Activated CD4-positive, alpha-beta T cell treated with anti-CD3 and anti-CD28 coated beads for 1 hour (primary cell): ENCODE measurements at places on chromosomes 2 and 18.

DNA sequence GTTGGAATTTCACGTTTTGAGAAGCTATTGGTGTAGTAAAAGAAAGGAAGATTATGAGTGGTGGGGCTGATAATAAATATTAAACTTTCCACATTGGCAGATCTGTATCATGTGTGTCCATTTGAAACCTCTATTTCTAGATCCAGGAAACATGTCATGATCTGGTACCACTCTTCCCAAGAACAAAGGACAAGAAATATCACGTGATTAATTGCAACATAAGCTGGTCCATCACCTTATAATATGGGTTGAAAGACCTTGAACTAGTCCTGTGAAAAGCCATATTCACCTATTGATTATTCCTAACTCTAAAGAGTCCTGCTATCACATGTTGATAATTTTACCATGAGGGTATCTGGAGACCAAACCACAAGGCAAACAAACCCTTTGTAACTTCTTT is 335.3 kb upstream of the SMIM21 start:
- DNase-seq: no peak

DNA sequence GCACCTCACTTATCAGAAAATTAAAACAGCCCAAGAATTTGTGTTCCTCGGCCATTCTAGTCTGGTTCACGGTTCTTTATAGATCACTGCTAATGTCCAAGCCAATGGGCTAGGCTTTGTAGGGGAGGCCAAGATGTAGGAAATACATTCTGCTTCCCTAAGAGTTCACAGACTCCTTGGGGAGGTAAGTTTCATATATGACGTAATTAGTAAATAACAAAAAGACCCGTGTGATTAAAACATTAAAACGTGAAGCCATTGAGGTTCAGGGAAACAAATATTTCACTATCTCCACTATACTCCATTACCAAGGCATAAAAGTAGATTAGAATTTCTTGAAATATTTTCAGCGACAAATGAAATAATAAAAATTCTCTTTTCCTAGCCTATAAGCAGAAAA is 272.5 kb upstream of the KLHL29 start:
- no peak for DNase-seq

DNA sequence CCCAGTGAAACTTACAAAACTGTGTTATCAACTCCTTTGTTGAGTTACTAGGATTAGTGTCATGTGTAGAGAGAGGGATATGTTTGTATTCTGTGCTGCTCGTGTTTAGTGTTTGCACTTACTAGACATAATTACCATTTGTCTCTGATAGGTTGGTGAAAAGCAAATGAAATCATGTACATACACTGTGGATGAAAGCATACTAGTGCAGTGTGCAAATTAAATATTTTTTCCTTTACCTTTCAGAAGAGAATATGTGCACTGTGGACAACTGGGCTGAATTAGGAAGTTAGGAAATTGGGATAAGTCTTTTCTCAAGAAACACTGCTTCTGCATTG is 1.2 kb downstream of the KIAA1328 start:
- no peak for DNase-seq

DNA sequence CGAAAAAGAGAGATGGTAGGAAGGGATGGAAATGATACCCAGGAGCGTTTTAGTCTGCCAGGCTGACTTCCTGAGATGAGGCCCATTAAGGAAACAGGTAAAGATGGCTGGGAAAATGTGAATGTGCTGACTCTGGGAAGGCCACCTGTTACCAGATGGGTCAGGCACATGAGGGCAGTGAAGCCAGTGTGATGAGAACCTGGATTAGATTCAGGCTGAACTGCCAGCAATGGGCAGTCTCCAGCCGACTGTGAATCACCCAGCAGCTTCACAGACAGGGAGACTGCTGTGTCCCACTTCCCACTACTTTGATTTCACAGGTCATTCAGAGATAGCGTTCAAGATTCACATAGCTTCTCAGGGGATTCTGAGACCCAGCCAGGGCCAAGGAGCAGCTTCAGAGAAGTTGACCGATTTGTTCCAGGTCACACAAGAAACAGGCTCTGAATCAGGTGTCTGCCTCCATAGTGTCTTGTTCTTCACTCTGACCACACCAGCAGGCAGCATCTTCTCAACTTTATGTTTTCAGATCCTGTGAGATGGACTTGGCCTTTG is 26.4 kb downstream of the CAPN13 start:
- no peak for DNase-seq

- DNase-seq: no peak
Measured at GRCh38 chr2:169160926-169161481, 91.6 kb downstream of the DHRS9 start.

- DNase-seq: no peak
Measured at GRCh38 chr2:189411860-189412259, 29.4 kb upstream of the WDR75 start.

GRCh38 chr18:61825386-61825785 is 67.4 kb downstream of the RNF152 start:
- no peak for DNase-seq

DNA sequence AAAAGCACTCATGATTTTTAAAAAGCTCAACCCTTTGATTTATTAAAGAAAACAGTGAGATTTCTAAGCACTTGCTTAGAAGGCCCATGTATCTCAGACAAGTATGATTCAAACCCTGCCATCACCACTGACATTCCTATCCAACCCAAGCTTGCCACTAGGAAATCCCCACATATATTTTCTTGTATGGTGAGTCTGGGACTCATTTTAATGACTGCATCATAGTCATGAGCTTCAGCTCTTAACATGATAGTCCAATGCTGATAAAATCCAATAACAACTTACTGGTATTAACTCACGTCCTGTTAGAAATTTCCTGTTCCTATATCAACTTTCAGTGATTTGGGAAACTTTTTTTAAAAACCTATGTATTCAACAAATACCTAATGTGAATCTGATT is 39.4 kb upstream of the NCKAP5 start:
- DNase-seq: no peak

DNA sequence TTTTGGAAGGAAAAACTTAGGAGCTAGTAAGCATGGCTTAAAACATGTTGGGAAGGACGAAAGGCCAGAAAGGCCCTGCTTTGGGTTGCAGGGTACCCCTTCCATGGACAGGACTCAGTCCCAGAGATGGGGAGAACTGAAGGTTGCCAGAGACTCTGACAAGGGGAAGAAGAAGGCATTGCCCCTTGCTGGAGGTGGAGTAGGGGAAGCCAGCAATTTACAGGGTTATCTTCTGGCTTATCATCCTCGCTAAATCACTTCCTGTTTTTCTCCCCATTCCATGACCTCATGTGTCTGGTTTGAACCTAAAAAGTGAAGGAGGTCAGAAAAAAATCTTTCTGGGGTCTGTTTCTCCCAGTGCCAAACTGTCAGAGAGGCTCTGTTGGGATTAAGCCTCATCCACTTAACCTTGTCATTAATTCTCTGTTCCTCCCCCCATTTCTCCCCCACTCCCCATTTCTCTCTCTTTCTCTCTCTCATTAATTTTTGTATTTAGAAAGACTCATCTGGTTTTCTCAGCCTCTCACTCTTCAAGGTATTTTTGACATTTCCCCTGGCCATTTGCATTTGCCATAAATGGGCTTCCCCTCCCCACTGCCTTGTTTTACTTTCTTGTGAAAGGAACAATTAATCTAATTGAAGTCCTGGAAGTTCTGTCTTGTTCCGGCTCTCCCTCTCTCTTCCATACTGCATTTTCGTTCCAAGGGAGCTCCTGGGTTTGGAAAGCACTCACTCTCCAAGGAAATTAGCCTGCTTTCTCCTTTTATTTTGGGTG is 17.4 kb downstream of the NRP2 start:
- no peak for DNase-seq

DNA sequence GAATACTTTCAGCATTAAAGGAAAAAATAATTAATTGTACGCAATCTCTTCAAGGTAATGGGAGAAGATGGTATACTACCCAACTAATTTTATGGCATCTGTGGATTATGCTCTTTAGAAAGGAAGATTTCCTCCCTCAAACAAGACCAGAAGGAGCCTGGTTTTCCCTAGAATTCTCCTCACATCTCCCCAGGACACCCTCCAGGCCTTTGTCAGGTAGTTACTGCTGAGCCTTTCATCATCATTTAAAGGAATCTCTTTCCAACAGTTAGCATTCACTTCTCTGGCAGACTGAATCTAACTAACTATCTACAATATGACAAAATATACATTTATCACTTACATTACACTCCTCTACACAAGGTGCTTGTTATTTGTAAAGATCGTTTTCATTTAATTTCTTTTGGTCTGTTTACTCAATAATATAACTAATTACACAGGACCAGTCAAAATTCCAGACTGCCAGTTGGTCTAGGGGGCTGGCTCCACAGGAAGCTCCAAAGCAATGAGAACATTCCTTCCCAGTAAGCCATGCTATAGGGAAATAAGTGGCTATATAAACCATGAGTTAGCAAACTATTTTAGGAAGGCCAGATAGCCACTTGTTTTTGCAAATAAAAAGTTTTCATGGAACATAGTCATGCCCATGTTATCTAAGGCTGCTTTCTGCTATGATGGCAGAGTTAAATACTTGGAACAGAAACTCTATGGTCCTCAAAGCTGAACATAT is 19.1 kb downstream of the ZNF24 start:
- no peak for DNase-seq

GRCh38 chr18:12857991-12858544 is 26.0 kb downstream of the PTPN2 start:
- DNase-seq: no peak

- no peak for DNase-seq
Measured at GRCh38 chr2:240277073-240277806, 136.8 kb upstream of the OTOS start.

GRCh38 chr2:112831946-112832840 is 4.4 kb downstream of the IL1B start:
- no peak for DNase-seq

- DNase-seq: no peak
Measured at GRCh38 chr2:45607701-45608100, 3.4 kb downstream of the SRBD1 start.

- no peak for DNase-seq
Measured at GRCh38 chr2:241722896-241723454, 11.5 kb upstream of the D2HGDH start.

GRCh38 chr2:23505984-23506380 is 121.0 kb downstream of the KLHL29 start:
- DNase-seq: no peak

- no peak for DNase-seq
Measured at GRCh38 chr18:23099621-23100020, 35.7 kb upstream of the CABLES1 start.

DNA sequence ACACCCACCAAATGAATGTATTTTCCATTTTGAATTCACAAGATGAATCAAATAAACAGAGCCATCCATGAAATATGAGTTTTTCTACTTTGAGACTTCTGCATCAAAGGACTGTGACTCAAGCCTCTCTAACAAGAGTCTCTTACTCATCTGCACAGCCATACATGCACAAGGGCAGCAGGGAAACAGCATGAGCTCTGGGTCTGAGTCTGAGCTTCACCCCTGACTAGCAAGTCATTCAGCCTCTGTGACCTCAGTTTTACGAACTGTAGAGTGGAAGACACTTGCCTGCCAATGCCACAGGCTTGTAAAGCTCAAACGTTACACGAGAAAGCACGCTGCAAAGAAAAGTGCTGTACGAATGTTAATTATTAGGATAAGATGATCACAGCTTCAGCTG is 42.9 kb downstream of the MREG start:
- no peak for DNase-seq

- no peak for DNase-seq
Measured at GRCh38 chr2:170324640-170325046, 146.7 kb downstream of the MYO3B start.

GRCh38 chr18:23377669-23378301 is 75.3 kb upstream of the RIOK3 start:
- DNase-seq: no peak

DNA sequence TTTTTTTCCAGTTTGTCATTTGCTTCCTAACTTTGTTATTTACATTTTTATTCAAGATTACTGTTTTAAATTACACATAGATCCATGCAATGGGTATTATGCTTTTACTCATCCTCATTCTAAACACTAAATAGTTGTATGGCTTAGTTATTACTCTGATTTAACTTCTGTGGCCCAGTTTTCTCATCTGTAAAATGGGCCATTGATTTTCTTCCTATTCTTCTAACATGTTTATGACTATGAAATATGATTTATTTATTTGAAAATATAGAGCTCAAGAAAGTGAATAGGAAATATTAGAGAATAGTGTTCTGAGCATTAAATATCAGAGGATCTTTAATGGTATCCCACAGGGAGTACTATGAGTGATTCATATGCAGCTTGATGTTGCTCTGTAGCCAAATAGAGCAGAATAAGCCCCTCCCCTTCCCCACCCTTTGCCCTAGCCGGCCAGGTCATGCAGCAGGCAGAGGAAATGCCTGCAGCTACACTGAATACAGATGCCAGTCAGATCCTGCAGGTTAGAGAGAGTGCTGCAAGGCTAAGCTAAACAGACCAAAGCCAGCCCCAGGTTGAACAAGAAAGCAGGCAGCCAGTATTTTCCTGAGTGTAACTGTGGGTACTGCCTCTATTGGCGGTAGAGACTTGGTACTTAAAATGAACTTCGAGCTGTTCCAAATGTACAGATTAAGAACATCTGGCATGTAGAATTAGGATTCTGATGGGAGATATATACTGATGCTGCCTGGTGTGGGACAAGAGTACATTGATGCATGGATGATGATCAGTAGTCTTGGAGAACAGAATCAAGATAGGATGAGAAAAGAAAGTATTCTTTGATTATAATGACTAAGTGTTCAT is 11.7 kb upstream of the ACYP2 start:
- peak; percentile 13 for DNase-seq

DNA sequence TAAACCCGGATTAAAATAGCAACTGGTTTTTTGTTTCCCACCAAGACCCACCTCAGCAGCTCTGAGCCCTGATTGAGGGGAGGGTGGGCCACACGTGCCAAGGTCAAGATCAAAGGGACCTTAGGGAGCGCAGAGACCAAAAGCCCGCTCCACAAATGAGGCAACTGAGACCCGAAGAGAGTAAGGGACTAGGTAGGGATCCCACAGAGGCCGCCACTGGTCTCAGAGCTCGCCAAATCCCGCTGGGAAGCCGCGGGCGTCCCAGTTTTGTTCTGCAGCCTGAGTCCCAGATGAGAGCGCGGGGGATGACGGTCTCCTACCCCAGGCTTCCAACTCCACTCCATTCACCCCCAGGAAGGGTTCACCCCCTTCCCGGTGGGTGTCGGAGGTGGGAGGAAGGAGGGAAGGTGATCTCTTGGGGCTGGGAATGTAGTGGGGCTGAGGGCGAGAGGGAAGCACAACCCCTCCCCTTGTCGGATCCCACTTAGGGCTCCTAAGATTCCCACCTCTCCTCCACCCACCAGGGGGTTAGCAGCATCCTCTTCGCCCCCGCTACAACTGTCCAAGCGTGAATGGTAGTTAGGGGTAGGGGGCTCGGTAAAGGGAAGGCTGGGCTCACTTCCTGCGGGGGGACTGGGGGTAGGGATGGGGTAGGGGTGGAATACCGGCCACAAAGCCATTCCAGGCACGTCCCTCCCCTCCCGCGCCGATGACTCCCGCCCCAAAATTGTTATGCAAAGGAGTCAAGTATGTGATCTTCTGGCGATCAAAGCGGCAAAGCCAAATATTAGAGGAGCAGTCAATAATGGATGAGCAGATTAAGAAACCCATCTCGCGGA is 7.3 kb upstream of the EN1 start:
- DNase-seq: peak; percentile 1

DNA sequence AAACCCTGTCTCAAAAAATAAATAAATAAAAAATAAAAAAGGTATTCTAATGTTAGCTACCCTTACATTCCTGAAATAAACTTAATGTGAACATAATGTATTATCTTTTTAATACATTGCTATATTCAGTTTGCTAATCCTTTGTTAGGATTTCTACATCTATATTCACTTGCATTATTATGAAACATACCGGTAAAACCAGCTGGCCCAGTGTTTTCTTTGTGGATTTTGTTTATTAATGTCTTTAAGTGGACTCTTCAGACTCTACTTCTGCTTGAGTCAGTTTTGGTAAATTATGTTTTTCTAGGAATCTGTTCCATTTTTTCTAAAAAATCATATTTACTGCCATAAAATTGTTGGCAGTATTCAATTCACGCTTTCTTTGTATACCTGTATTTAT is 34.5 kb downstream of the PTPN2 start:
- no peak for DNase-seq
